ENCODE measurements at places on chromosomes 2 and 18.

DNA sequence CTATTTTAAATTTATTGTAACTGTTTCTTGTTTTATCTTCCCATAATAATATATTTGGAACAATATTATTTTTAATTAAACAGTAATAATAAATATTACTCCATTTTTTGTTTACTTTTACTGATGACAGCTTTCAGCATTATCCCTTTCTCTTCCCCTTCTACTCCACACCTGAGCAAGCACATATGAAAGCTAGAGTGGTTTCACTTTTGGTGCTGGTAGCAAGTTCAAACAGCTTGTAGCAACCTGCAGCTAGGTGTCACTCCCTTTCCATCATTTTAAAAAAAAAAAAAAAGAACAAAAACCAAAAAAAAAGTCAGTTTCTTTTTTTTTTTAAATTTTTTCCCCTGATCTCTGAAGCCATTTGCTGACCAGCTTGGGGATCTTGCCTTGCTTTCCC, 801.8 kb downstream of the CCDC85A start:
- no peak for ATAC-seq

DNA sequence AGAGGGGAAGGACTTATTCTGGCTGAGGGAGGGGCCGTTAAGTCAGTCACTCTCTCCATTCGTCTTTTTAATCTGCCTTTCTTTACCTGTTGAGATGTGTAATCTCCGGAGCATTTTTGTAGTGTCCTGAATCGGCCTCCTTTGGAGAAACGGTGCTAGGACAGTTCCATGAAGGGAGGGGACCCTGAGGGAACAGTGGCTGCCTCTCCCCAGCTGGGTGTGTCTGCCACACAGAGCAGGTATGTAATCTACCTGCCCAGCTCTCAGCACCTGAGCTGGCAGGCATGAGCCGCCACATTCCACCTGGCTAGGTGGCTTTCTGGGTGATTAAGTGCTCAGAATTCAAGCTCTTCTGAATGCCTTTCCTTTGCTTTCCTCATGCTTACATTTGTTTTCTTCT, 131.2 kb downstream of the WDSUB1 start:
- ATAC-seq, result no peak

- peak; percentile 44 for ATAC-seq
Measured at GRCh38 chr2:37471994-37472393, 127.6 kb downstream of the QPCT start.

DNA sequence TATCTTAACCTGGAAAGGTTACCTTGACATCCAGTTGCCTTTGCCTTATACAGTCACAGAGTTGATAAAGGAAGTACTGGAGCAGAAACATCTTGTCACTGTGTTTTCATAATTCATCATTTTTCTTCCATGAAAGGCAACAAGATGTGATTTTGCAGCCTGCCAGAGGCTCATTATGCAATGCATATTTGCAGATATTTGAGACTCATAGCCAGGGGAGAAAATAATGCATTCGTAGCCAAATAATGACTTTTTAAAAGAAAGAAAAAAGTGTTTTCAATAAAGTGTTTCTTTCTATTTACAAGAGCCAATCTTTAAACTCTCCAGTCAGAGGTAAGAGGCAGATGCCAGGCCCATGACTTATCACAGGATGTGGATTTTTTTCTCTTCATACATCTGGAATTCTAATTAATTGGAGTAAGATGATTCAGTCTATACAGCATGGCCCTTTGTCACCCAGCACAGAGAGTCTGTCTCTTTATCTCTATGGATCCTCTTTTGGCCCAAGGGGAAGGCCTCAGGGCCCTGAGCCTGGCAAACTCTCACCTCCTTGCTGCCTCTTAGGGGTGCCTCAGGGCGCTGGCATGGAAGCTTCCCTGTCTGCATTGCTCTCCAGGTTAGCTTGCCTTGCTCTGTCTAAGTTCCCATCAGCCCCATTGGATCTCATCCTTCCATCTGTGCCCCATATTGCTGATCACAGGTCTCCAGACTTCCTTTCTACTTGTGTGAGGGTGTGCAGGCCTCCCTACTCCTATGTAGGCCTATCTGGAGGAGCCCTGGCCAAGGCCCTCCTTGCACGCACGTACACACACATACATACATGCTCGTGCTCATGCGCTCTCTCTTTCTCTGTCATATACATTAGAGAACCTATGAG, 247.7 kb downstream of the TPGS2 start:
- ATAC-seq, result no peak

DNA sequence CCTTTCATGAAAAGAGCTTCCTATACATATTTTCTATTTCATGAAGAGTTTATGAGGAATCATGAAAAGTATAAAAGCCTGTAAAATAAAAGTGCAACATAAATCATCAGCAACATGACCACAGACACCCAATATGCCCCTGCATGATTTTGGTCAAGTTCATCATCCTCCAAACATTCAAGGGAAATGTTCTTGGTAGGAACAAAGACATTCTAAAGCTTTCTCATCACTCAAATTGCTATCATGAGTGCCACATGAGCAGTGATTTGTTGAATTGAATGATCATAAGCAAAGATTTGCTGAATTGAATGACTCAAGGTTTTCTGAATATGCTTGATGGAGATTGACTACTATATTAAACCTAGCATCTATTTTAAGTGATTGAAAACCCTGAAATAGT, 172.2 kb downstream of the MBD2 start:
- no peak for ATAC-seq

GRCh38 chr2:37625156-37625555, 46.3 kb downstream of the CDC42EP3 start:
- no peak for ATAC-seq

DNA sequence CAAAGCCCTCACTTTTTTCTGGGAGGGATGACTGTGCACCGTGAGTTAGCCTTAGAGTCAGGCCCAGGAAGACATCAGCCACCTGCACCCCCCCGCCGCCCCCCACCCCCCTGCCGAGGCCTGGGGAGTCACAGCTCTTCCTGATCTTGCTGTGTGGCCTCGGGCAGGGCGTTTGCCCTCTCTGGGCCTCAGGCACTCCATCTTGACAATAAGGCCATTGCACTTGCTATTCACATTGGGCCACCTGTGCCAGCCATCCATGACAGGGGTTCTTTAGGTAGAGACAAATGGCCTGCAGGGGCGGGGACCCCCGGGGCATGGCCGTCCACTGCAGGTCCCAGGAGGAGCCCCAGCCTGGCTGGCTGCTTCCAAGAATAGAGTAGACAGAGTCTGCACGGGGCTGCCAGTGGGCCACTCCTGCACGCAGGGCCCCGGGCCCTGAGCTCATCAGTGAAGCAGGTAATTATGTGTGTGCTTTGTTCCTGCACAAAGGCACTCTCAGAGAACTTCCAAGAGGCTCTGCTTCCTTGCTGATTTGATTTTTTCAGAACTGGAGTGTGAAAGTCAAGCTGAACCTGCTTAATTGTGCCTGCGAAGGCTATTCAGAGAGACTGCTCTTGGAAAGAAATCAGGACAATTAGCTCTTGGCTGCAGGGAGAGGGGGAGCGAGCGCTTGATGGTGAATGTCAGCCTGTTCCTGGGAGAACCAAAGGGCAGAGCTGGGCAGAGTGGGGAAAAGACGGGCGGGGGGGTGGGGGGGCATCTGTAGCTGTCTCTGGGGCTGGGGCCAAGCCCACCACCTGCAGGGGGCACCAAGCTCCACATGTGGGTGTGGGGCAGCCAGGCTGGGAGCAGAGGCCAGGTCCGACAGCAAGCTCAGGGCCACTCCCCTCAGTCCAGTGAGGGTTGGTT, 40.3 kb downstream of the RRM2 start:
- ATAC-seq, result peak; percentile 11

GRCh38 chr2:196657333-196657732, 17.8 kb downstream of the CCDC150 start:
- ATAC-seq, result no peak

DNA sequence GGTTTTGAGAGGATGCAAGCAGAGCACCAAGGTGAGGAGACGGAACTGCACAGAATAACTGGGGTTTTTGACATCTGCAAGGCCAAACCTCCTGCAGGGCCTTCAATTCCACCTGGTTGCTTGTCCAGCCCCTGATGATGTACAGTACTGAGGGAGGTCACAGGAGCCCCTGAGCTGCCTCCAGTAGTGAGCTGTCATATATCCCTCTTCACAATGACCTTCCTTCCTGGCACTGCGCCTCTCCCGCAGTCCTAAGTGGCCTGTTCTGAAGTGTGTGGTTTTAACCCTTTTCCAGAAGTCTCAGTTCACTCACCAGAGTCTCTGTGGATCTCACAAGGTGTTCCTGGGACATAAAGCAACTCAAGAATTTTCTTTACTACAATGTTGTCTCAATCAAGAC, 45.3 kb downstream of the LRRTM1 start:
- no peak for ATAC-seq

GRCh38 chr2:144546933-144547332, 27.0 kb upstream of the ZEB2 start:
- ATAC-seq, result no peak

DNA sequence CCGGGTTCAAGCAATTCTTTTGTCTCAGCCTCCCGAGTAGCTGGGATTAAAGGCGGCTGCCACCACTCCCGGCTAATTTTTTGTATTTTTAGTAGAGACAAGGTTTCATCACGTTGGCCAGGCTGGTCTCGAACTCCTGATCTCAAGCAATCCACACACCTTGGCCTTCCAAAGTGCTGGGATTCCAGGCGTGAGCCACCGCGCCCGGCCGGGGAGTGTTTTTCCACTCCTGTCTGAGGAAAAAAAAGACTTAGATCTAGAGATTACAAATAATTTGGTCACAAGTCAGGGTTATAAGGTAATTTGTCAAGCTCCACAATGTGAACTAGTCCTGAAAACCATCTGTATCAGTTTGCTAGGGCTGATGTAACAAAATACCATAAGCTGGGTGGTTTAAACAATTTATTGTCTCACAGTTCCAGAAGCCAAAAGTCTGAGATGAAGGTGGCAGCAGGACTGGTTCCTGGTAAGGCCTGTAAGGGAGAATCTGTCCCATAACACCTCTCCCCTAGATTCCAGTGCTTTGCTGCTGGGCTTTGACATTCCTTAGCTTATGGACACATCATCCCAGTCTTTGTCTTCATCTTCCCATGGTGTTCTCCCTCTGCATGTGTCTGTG, 40.7 kb upstream of the SP3 start:
- ATAC-seq, result no peak

DNA sequence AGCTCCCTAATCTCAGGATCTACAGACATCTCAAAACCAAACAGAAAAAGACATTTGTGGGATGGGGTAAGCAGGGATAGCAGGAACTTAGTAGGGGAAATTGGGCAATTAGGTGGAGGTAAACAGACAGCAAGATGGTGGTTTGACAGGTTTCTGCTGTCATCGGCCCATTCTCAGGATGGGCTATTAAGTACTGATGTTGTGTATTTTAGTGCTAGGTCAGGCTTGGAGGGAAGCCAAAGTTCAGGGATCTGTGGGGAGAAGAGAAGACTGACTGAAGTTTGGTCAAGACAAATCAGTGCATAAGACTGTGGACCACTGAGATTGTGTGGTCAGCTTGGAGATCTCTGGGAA, 96.8 kb upstream of the THUMPD2 start:
- no peak for ATAC-seq

DNA sequence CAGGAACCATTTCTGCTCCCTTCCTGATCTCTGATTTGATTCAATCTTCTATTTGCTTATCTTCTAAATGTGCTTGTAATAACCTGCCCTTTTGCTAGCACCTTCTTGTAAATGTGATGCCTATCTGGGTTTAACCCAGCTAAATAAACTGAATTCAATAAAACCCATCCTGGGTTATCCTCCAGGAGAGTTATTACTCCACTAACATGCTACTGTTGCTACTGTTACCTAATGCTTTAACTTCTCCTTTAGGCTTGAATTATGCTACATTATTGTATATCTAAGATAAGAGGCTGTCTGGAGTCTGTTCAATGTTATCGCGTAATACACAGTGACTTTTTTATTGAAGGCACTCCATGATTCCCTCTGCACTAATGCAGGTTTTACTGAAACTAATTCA, 206.5 kb upstream of the CTAGE1 start:
- no peak for ATAC-seq

DNA sequence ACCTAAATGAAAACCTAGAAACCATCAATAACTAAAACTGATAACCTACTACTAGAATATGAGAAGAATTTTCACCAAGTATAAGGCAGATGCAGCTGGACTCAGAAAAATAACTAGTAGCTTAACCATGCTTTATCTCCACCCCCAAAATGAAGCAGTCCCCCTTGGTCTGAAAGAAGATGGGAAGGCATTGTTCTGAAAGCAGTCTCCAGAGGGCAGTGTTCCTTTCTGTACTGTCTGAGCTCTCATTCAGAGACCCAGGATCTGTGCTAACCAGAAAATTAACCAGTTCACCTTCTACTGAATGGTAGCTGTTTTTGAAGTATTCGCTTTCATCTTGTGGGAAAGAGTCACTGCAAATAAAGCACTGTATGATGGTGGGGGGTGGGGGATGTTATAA, 273.0 kb downstream of the PDE11A start:
- no peak for ATAC-seq

DNA sequence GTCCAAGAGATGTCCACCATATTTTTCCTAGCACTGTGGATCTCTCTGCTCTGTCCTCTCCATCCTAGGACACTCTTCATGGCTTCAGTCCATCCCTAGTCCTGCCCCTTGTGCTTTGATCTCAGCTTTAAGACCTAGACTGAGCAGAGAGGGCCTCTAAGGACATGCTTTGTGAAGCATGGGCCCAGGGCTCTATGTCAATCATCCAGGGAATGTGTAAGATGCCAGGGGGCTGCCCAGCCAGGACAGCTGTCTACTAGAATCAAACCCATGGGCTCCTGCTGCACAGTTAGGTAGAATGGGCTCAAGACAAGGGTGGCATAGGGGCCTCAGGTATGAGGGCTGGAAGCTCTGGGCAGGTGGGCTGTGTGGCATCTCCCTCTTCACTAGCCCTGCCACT, 24.9 kb downstream of the TET3 start:
- no peak for ATAC-seq

GRCh38 chr2:152067823-152068222, 31.0 kb downstream of the CACNB4 start:
- ATAC-seq, result no peak

DNA sequence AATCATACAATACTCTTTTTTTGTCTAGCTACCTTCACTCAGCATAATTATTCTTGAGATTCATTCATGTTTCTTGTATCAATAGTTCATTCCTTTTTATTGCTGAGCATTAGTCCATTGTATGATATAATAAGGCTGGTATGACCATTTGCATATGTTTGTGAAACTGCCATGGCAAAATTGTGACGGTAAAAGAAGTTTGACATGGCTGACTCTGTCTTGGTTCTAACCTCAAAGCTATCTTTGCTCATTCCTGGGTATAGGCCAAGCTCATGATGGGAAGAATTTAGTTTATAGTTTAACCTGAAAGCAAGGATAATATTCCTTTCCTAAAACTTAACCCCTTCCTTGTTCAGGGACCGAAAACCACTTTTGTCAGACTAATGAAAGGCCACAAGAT, 46.4 kb downstream of the COMMD1 start:
- ATAC-seq, result no peak

Measured in activated T-helper 17 cell treated with anti-CD3 and anti-CD28 coated beads, Interleukin-2, amount 50 U/mL, for 72 hours (primary cell).